ENCODE measurements at places on chromosomes 2 and 18. TPM values are rescaled to one million over a fixed set of nuclear protein-coding genes. Genes with fewer than 3 reads are reported as not detected.

DNA sequence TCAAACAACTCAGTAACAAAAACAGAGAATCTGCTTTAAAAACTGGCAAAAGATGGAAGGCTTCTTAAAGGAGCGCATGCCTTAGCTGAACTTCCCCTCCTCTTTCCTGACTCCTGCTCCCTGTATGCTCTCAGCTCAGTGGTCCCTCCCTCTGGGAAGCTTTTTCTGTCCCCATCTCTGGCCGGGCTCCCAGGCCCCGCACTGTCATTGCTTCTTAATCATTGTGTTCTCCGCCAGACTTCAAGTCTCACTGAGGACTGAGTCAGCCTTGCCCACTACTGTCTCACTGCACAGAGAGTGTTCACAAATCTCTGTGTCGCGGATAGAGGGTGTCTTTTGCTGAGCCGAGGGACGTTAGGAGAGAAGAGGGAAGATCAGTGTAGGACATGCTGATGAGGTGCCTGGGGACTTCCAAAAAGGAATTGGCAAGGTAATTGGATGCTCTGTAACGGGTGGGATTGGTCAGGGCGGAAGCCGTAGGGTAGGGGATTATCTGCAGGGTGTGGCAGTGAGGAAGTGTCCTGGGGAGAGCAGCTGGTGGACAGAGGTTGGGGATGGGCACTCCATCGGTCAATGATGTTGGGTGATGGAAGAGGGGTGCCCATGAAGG lies 16.2 kb downstream of the TOGARAM2 start:
- no peak for DNase-seq

DNA sequence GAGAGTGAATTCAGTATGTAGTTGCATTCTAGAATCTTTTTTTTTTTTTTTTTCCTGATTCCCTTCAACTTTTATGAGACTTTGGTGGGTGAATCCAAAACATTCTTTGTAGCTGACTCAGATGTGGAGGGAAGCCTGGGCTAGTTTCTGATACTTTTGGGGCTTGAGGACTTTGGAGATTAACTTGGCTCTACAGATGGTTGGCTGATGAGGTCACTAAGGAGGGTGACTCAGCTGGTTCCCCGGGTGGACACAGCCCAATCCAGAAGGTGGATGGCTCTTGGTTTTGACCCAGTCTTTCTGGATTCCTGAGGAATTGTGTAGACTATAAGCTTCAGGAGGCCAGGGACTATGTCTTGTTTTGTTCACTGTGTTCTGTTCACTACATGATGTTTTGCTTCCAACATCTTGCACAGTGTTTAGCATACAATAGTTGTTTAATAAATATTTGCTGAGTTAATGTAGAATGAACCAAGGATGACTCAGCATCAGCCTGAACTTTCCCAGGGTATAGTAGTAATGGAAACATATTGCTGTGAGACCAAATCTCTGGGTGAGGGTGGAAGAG lies 30.5 kb downstream of the LAMA3 start:
- no peak for DNase-seq

- DNase-seq = no peak
Measured at GRCh38 chr2:100393362-100393761, 24.1 kb downstream of the CHST10 start.

- DNase-seq = no peak
Measured at GRCh38 chr2:45697190-45697589, 45.7 kb downstream of the PRKCE start.

RPL31 gene
- total RNA-seq = 674 TPM

Measured in pancreas (tissue), 10 donors.